ENCODE measurements at places on chromosomes 11 and 22. TPM values are rescaled to one million over a fixed set of nuclear protein-coding genes. Genes with fewer than 3 reads are reported as not detected.

The LRRC74B gene
- not detected for total RNA-seq

The DMC1 gene
- 20.1 TPM for total RNA-seq

The LARGE2 gene
- total RNA-seq: 1.1 TPM

The FIBP gene
- total RNA-seq: 94.2 TPM

The GRK3 gene
- 8.6 TPM for total RNA-seq

The VPREB1 gene
- not detected for total RNA-seq

The ANO3 gene
- not detected for total RNA-seq

The USP28 gene
- total RNA-seq: 41.7 TPM

The GALNT18 gene
- total RNA-seq: 2.4 TPM

The GVQW3 gene
- 2.3 TPM for total RNA-seq

The MOV10L1 gene
- total RNA-seq: not detected

The NEFH gene
- total RNA-seq: 4.4 TPM

The C11orf91 gene
- not detected for total RNA-seq

The UPK3A gene
- total RNA-seq: not detected

The UBQLNL gene
- 0.17 TPM for total RNA-seq

The HPX gene
- total RNA-seq: 0.56 TPM

The SMC1B gene
- total RNA-seq: 1.1 TPM

The FGF4 gene
- total RNA-seq: not detected

The SLC39A13 gene
- total RNA-seq: 17.7 TPM

The OR2AT4 gene
- total RNA-seq: not detected

The NELL1 gene
- total RNA-seq: not detected

The ZDHHC24 gene
- total RNA-seq: 13.5 TPM

The OR5AP2 gene
- not detected for total RNA-seq
